Stimulated activated CD8-positive, alpha-beta memory T cell treated with anti-CD3 and anti-CD28 coated beads, Interleukin-2, amount 100 ng/mL, for 1 hour (primary cell): ENCODE measurements at places on chromosomes 11 and 22.

GRCh38 chr11:68141246-68142027 lies 20.2 kb upstream of the CHKA start:
- DNase-seq, result no peak

DNA sequence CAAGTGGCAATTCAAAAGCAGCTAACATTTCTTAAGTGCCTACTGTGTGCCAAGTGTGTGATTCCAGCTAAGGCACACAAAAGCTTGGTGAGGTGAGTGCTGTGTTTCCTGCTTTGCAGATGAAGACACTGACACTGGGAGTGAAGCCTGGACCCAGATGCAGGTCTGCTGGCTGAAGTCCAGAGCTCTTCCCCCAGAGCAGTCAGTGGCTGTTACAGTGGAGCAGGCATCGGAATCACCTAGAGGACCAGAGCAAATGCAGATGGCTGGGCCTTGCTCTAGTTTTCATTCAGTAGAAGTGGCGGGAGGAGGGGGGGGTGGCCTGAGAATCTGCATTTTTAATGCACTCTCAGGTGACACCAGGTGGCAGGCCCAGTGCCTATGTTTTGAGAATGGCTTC lies 342.3 kb downstream of the CADM1 start:
- DNase-seq, result no peak

DNA sequence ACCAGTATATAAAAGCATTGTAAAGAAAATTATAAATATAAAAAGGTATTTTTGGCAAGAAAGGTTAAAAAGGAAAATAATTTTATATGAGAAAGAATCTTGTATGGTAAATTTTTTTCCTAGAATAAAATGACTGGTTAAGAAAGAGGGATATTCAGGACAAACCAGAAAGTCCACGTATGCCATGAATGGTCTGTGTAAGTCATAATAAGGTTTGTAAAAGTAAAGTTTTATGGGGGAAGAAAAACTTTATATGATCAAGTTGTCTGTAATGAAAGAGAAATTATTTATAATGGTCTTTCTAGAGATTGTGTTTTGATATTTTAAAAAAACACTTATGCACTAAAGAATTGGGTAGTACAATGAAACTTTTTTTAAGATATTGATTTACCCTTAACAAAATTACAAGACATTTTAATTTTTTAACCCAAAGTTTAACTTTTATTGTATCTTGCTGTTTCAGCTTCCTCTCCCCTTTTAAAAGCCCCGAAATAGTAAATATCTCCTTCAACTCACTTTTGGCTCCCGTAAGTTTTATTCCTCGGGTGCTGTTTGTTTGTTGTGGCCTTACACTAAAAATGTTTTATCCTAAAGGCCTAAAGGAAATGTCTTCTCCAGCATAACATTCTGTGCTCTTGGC lies 47.7 kb downstream of the AMOTL1 start:
- DNase-seq, result no peak

DNA sequence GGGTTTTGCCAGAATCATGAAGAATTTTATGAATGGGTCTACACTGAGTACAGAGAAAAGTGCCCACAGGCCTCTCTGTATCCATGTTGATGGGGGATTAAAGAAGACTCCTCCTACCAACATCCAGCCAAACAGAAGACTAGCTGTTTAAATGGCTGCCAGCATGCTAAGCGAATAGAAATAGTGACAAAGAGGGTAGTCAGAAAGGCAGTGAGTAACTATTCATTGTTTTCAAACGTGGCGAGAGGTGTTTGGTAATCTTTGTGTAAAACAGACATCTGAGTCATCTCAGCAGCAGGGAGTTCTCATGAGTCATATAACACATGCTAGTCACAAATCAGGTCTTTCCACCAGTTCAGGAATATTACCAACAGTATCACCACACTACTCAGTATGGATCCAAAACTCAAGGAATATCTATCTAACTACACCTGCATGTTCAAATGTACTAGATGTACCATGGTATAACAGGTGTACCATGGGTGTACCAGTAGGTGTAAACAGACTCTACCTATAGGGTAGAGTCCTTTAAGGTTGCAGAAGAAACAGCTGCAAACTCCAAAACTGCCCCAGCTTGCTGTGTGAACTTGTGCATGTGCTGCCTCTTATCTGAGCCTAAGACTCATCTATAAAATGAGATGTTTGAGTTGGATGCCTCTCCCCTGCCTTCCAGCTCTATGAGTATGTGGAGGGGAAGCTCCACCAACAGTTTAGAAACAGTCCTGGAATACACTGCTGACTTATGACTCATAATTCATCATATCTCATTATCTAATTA lies 82.0 kb downstream of the SLC1A2 start:
- DNase-seq, result no peak

GRCh38 chr11:46100670-46101069 lies 20.6 kb downstream of the PHF21A start:
- no peak for DNase-seq

- DNase-seq, result no peak
Observed at GRCh38 chr22:32992821-32993220, 65.4 kb downstream of the SYN3 start.

- DNase-seq, result no peak
Observed at GRCh38 chr11:134413826-134414731, 2.0 kb upstream of the B3GAT1 start.

DNA sequence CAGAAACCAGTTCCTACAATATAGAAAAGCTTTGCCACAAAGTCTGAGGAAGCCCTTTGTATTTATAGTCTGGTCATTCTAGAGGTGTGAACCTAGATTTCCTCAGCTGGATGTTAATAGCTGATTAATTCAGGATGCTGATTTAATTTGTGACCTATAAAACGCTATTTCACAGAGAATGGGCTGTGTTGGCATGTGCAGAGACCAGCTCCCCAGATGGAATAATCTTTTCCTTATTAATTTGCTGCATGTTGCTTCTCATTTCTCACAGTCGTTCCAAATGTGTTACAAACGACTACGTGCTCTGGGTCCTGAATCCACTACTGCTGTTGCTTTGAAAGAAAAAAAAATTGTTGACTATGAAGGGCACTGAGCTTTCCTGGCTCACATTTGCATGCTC lies 49.3 kb downstream of the BDNF start:
- no peak for DNase-seq

- DNase-seq, result no peak
Observed at GRCh38 chr11:70404244-70404643, 5.9 kb downstream of the CTTN start.

DNA sequence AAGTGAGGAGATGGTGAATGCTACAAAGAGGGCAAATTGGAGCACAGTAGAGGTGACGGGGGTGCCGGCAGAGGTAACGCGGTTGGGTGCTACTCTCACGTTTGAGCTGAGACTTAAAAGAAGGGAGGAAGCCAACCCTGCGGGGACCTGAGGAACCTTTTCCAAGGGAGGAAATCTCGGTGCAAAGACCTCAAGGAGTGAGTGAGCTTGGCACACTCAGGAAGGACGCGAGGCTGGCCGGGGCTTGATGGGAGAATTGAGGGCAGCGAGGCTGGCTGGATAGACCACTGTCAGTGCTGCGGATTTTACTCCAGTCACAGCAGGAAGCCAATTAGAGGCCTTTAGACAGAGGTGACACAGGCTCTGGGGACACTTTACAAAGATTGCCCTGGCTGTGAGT lies 25.0 kb downstream of the TSKU start:
- no peak for DNase-seq

GRCh38 chr11:64034411-64034811 lies 1.3 kb upstream of the FLRT1 start:
- DNase-seq, result no peak

DNA sequence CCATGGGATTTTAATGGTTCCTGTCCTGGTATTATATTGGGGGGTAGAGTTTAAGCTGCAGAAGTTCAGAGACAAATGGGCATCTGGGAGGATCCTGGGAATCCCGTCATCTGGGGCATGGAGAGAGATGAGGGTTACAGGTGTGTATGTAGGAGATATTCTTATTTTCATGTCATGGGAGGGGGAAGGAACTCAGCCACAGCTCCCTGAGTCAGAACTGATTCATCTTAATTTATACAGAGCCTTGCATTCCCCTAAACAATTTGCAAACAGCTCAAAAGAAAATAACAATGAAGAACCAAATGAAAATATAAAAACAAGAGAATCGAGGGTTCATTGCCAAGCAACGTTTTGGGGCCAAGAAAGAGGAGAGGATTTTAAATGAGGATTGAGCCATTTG lies 155.9 kb upstream of the TBCEL start:
- no peak for DNase-seq

DNA sequence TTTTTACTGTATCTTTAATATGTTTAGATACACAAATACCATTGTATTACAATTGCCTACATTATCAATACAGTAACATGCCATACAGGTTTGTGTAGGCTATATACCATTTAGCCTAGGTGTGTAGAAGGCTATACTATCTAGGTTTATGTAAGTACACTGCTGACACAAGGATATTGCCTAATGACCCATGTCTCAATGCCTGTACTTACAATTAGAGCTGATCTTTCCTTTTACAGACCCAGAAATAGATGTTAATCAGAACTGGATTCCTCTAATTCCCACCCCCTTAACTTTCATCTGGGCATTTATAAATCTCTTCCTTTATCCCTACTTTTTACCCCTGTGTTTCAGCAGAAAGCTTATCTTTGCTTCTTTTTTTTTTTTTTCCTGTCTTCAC lies 229.5 kb downstream of the METTL15 start:
- no peak for DNase-seq

GRCh38 chr11:65431451-65432099 lies 9.0 kb downstream of the NEAT1 start:
- no peak for DNase-seq

DNA sequence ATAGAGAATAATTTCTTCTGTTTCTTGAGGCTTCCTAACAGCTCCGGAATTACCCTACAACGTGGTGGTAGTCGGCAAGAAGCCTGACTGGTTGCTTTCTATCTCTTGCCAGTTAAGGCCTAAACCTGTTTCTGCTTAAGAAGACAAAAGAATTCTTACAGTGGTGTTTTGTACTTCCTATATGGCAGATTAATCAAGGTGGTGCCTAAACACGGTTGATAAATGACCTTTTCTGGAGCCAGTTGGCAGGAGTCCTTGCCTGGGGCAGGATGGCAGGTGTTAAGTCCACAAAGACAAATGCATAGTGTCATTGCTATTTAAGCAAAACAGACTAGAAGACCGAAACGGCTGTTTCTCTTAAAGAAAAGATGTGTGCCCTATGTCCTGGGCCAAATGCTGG lies 9.9 kb downstream of the GVQW3 start:
- no peak for DNase-seq

- no peak for DNase-seq
Observed at GRCh38 chr11:42657169-42657568, 654.6 kb upstream of the API5 start.

- DNase-seq, result no peak
Observed at GRCh38 chr11:64755681-64756361, 4.0 kb downstream of the PYGM start.

DNA sequence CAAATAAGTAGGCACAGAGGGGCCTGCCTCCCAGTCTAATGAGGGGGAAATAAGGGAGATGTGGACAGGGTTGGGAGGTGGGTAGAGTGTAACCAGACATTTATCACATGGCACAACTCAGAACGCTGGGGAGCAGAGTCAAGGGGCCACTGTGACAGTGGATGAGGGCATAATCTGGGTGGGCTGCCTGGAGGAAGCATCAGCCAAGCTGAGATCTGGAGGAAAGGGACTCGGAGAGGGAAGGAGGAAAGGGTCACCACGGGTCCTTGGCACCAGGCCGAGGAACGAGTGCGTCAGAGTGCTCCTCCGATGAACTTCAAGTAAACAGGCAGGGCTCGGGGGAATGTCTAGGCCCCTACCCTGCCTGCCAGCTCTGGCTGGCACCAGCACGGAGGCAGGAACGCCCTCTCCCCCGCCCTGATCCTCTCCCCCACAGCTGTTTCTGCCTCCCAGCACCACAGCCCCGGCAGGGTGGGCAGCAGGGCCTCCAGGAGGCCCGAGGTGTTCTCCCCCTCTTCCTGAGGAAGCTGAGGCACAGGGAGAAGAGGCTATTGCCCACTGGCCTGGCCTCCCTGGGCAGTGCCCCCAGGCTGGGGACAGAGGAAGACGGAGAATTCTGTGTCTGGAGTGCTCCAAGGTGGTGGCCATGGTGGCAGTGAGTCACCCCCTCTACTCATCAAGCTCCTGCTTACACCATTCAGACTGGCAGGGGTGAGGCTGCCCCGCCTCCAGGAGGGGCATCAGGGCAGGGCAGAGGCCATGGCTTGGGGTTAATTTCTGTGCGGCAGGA lies 4.2 kb downstream of the ALDH3B1 start:
- no peak for DNase-seq

DNA sequence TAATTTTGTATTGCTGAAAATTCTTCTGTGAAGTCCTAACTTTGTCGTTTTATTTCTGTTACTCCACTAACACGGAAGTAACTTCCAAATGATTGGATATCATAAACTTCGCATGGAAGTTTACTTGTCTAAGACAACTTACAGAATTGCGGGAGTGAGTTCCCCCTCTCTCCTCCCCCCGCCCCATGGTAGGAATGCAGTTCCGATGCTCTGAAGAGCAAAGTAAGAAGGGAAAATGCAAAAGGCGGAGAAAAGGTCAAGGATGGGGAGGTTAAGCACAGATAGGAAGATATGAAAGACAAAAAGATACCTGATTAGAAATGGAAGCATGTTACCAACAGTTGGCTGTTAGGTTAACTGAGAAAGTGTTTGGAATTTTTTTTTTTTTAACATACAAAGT lies 1.3 kb downstream of the EIF3M start:
- no peak for DNase-seq

GRCh38 chr11:17979770-17980371 lies 33.0 kb downstream of the SERGEF start:
- DNase-seq, result no peak

GRCh38 chr11:29008481-29008880 lies 900.3 kb downstream of the METTL15 start:
- no peak for DNase-seq

- DNase-seq, result no peak
Observed at GRCh38 chr11:109507836-109508561, 86.0 kb downstream of the C11orf87 start.

- DNase-seq, result no peak
Observed at GRCh38 chr11:646214-646613, 9.1 kb downstream of the DRD4 start.

GRCh38 chr11:100190395-100190794 lies 496.7 kb upstream of the ARHGAP42 start:
- no peak for DNase-seq

- DNase-seq, result no peak
Observed at GRCh38 chr11:86978756-86979608, 23.8 kb upstream of the FZD4 start.
